ENCODE measurements at places on chromosomes 6 and 20. TPM values are rescaled to one million over a fixed set of nuclear protein-coding genes. Genes with fewer than 3 reads are reported as not detected.

Gene MUC21
- not detected for total RNA-seq

Gene FAM217A
- not detected for total RNA-seq

DNA sequence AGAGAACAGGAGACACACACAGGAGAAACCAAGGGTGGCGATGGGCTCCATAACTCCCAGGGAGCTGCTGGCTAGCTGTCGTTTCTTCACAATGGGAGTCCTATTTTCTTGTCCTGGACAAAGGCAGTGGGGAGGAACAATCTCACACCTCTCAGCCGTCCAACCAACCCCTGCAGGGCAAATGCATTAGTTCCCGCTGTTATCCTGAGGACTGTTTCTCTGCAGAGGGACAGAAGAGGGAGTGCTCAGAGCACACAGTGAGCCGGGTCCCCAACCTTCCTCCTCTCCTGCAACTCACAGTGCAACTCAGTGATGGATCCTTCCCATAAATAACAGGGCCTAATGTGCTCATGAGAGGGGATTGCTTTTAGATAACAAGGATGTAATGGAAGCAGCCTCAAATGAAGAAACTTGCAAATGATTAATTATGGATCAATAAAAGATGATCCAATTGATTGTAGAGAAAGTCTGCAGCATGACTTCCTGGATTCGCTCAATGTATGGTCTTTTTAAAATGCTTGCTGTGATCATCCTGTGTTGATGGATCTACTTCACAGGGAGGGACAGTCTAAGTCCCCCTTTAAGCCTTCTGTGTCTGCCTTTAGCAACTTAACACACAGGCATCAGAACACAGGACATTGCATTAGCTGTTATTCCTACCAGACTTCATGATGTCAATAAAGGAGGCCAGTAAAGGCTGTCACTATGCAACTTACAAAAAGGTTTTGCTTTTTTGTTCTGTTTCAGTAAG is 453.4 kb upstream of the AGPAT4 start:
- H3K4me3 ChIP-seq = no peak overlapping the region
- no peaks in the 10 kb centered on the region for H3K27me3 ChIP-seq
- no peak overlapping the region for H3K27ac ChIP-seq
- no peaks in the 10 kb centered on the region for H3K4me1 ChIP-seq

GRCh38 chr6:11214901-11215300 is 17.6 kb downstream of the NEDD9 start:
- no peak overlapping the region for H3K4me3 ChIP-seq
- no peak for DNase-seq
- H3K36me3 ChIP-seq = peaks cover 2% of the 10 kb centered on the region
- H3K27me3 ChIP-seq = no peaks in the 10 kb centered on the region
- peak overlapping the region; percentile 80 for H3K27ac ChIP-seq

Gene RPS6KA2
- 15.4 TPM for total RNA-seq

- no peaks in the 10 kb centered on the region for H3K27me3 ChIP-seq
- H3K27ac ChIP-seq = no peak overlapping the region
- H3K4me3 ChIP-seq = no peak overlapping the region
- no peak for DNase-seq
Observed at GRCh38 chr6:137190583-137191094, 17.2 kb upstream of the IL22RA2 start.

- peak; percentile 49 for DNase-seq
- peaks cover 3% of the 10 kb centered on the region for H3K36me3 ChIP-seq
- no peaks in the 10 kb centered on the region for H3K27me3 ChIP-seq
- H3K27ac ChIP-seq = peak overlapping the region; percentile 99
- peak overlapping the region; percentile 90 for H3K4me3 ChIP-seq
- H3K4me1 ChIP-seq = peaks cover 6% of the 10 kb centered on the region
Observed at GRCh38 chr6:96522465-96523009, 931 bp downstream of the UFL1 start.

All from muscle of leg (tissue), 16 donors.